Activated naive CD8-positive, alpha-beta T cell treated with anti-CD3 and anti-CD28 coated beads for 36 hours (primary cell): ENCODE measurements at places on chromosomes 13 and 19. TPM values are rescaled to one million over a fixed set of nuclear protein-coding genes. Genes with fewer than 3 reads are reported as not detected.

Gene GPATCH1
- 10.6 TPM for total RNA-seq

Gene ZNF177
- total RNA-seq: 1.0 TPM

Gene IZUMO2
- total RNA-seq: not detected

Gene AMER2
- not detected for total RNA-seq

DNA sequence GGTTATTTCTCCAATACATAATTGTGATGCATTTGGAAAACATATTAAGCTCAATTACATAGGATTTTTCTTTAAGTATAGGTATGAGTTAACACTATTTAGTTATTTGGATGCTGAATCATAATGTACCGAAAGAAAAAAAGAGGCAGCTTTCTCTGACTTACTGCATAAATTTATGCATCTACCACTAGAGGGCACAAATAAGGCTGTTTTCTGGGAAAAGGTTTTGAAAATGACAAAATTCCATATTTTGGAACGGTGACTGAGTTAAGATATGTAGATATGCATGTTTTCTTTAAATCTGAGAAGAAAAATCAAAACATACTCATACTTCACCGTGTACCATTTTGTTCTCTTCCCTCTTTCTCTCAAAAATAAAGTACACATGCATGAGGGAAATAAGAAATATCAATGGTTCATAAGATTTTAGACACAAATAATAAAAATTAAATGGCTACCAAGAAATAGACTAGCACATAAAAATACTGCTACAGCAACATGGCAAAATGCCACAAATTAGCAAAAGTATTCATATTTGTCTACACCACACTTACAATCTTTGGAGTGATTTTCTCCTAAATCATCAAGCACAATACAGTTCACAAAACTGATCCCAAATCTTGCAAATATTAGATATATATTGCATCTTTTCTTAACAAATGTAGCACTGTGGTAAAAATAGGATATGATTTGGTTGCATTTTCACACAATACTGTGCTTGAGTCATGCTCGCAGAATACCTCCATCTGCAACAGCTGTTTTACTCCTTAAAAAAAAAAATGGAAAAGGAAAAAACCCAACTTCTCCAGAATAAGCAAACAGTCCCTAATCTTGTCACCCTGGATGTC is 260.0 kb downstream of the FGF14 start:
- DNase-seq: no peak

- DNase-seq: peak; percentile 18
Observed at GRCh38 chr13:113162783-113163685, 4.6 kb downstream of the PROZ start.

GRCh38 chr19:36246006-36246481 is 31.1 kb downstream of the ZNF146 start:
- DNase-seq: no peak

GRCh38 chr13:89897681-89898080 is 1449.8 kb upstream of the MIR17HG start:
- DNase-seq: no peak

GRCh38 chr13:22940736-22941135 is 240.0 kb upstream of the SGCG start:
- DNase-seq: no peak
